ENCODE measurements at places on chromosomes 1 and 21. TPM values are rescaled to one million over a fixed set of nuclear protein-coding genes. Genes with fewer than 3 reads are reported as not detected.
A peak's percentile ranks its signal among the peaks of the same experiment; 100 is the strongest.

DNA sequence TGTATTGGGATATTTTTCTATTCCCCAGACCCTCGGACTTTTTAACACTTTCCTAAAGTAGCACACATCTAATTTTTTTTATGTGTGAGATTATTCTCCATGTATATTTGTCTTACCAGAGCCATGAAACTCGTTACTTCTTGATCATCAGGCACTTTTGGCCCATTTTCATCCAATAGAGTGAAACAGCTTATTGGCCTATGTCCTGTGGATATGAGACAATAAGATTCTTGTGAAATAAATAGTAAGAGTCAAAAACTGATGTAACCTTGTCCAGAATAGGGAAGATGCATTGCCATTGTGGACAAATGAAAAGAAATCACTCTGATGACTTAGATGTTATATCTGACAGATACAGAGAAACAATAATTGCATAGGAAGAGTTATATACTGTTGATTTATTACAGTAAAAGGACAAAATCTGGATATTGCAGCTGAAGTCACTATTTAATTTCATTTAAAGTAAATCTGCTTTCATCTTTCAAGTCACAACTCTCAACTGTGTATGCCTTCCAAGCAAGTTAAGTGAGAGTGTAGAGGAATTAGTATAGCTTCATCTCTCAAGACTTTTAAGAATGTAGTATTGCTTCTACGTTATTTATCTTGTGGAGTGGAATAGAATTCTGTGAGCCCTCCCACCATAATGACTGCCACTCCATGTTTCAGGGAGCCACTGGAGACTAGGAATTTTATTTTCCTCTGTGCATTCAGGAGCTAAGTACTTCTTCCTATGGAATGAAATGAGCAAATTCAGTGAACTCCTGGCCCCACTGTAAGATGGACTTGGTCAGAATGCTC lies 86.9 kb downstream of the ADAMTS1 start:
- DNase-seq = no peak
- H3K27ac ChIP-seq = no peak overlapping the region
- no peak overlapping the region for H3K4me3 ChIP-seq
- peaks cover 9% of the 10 kb centered on the region for H3K27me3 ChIP-seq
- H3K4me1 ChIP-seq = no peaks in the 10 kb centered on the region
- no peaks in the 10 kb centered on the region for H3K36me3 ChIP-seq

DNA sequence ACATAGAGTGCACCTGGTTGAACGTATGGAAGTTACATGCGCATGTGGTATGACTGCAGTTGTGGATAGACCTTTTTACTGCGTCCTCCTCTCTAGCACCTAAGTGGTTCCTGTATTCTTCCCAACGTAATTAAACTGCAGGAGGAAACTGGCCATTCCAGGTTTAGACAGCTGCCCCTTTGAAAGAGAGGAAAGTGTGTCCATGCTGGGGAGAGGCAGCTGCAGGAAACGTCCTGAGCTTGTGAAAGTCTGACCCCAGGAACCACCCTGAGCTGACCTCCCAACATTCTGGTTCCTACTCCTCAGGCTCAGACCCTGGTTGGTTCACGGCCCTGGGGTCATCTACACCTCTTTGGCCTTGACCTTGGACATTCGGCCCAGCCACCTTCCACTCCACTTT lies 309.3 kb downstream of the DISC1 start:
- no peak overlapping the region for H3K27ac ChIP-seq
- peaks cover 13% of the 10 kb centered on the region for H3K4me1 ChIP-seq
- H3K4me3 ChIP-seq = no peak overlapping the region
- H3K36me3 ChIP-seq = no peaks in the 10 kb centered on the region

DNA sequence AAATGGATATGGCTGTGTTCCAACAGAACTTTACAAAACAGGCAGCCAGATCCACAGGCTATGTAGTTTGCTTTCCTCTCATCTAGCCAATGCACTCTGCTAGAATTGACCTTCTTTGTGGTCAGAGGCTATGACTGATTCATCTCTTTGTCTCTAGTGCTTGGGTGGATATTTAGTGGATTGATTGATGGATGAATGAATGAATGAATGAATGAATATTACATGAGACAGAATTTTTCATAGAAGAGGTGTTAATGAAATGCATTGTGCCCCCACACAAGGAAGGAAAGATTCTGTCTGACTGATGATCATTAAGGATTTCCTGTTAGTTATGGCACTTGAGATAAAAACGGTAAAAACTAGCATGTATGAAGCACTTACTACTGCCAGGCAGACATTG lies 50.5 kb upstream of the ZYG11A start:
- no peaks in the 10 kb centered on the region for H3K4me1 ChIP-seq
- no peak for DNase-seq
- no peak overlapping the region for H3K27ac ChIP-seq
- H3K27me3 ChIP-seq = no peaks in the 10 kb centered on the region
- H3K36me3 ChIP-seq = no peaks in the 10 kb centered on the region

Gene TXNIP
- 1,212 TPM for total RNA-seq

DNA sequence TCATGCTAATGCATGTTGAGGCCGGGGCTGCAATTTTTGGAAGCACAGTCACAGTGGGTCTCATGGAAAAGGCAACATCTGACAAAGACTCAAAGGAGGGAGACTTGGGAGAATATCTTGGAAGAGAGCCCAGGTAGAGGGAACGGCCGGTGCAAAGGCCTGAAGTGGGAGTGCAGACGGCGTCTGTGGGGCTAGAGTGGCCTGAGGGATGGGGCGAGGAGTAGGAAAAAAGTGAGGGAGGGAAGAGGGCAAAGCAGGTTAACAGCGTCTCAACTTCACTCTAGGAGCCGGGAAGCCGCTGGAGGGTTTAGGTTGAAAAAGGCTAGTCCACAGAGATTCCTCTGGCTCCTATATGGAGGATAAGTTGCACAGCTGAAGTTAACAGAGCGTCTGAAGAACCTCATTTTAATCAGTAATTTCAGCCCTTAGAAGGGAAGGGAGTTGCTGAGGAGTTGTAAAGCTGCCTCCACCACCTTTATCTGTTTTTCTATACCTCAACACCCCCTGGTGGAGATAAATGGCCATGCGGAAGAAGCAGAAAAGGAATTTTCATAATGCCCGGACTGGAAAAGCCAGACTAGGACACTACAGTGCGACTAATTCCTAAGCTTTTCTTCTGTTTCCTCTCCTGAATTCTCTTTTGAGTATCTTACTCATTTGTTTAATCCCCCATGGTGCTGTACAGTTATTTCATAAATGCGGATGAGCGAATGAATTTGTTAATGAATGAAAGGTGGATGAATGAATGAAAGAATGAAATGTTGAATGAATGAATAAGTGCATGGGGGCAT lies 78.7 kb upstream of the ZNF281 start:
- no peaks in the 10 kb centered on the region for H3K4me1 ChIP-seq
- no peak overlapping the region for H3K4me3 ChIP-seq
- H3K27me3 ChIP-seq = peaks cover 4% of the 10 kb centered on the region
- DNase-seq = peak; percentile 72
- H3K36me3 ChIP-seq = no peaks in the 10 kb centered on the region
- no peak overlapping the region for H3K27ac ChIP-seq

GRCh38 chr1:160007577-160008200 lies 24.1 kb downstream of the PIGM start:
- H3K27me3 ChIP-seq = no peaks in the 10 kb centered on the region
- no peaks in the 10 kb centered on the region for H3K36me3 ChIP-seq
- no peaks in the 10 kb centered on the region for H3K4me1 ChIP-seq
- no peak for DNase-seq

GRCh38 chr21:39073717-39074116 lies 109.5 kb downstream of the PSMG1 start:
- H3K27me3 ChIP-seq = no peaks in the 10 kb centered on the region
- H3K36me3 ChIP-seq = no peaks in the 10 kb centered on the region
- no peak overlapping the region for H3K4me3 ChIP-seq
- H3K4me1 ChIP-seq = no peaks in the 10 kb centered on the region

Gene APCS
- total RNA-seq = not detected

DNA sequence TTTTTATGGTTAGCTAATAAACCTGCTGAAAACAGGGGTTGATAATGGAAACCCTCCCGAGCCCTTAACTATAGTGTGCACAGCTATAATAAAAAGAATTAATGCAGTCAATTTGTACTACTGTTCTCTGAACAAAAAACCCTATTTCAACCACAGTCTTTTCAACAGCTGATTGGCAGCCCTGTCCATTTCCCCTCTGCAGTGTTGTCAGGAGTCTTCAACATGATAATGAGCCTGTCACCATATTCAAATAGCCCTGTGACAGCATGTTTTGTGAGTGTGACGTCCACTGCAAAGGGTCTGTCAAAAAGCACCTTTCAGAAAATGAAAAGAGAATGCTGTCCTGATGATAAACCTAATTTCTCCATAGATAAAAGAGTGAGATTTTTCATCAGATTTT lies 92.7 kb downstream of the ESRRG start:
- peaks cover 6% of the 10 kb centered on the region for H3K4me1 ChIP-seq
- no peak overlapping the region for H3K4me3 ChIP-seq

DNA sequence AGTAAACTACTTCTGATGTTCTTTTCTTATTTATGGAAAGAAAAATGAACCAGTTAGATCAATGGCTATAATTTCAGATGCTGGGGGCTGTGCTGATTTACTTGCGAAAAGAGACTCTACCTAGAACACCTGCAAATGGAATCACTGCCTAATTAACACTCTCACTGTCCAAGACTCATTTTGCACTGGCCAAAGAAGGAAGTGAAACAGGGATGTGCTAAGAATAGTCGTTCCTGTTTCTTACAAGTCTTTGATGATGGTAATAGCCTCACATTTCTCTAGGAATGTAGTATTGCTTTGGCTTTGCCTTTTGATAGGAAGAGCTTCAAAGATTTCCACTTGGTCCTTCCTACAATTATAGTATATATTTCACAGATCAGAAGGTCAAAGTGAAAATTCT lies 12.7 kb upstream of the TSNAX start:
- no peaks in the 10 kb centered on the region for H3K36me3 ChIP-seq
- H3K4me3 ChIP-seq = no peak overlapping the region
- no peak overlapping the region for H3K27ac ChIP-seq
- no peaks in the 10 kb centered on the region for H3K27me3 ChIP-seq

Gene CLCA4
- not detected for total RNA-seq

GRCh38 chr1:67338642-67339041 lies 31.0 kb downstream of the IL12RB2 start:
- peaks cover 8% of the 10 kb centered on the region for H3K4me1 ChIP-seq
- no peak for DNase-seq
- no peaks in the 10 kb centered on the region for H3K36me3 ChIP-seq
- no peak overlapping the region for H3K4me3 ChIP-seq
- H3K27ac ChIP-seq = no peak overlapping the region
- no peaks in the 10 kb centered on the region for H3K27me3 ChIP-seq

Gene FAM177B
- total RNA-seq = 1.1 TPM

GRCh38 chr1:198970916-198971315 lies 332.1 kb downstream of the PTPRC start:
- no peaks in the 10 kb centered on the region for H3K27me3 ChIP-seq
- no peak overlapping the region for H3K27ac ChIP-seq
- H3K4me3 ChIP-seq = no peak overlapping the region
- DNase-seq = no peak

- no peaks in the 10 kb centered on the region for H3K27me3 ChIP-seq
- H3K27ac ChIP-seq = no peak overlapping the region
- H3K4me1 ChIP-seq = no peaks in the 10 kb centered on the region
- H3K36me3 ChIP-seq = no peaks in the 10 kb centered on the region
- no peak overlapping the region for H3K4me3 ChIP-seq
These were observed 58.6 kb upstream of the PLXNA2 start for GRCh38 chr1:208302699-208303238.

Gene NBPF20
- total RNA-seq = 1.4 TPM

GRCh38 chr1:41954533-41954944 lies 35.8 kb upstream of the HIVEP3 start:
- peak; percentile 50 for DNase-seq
- H3K4me1 ChIP-seq = peaks cover 43% of the 10 kb centered on the region
- no peaks in the 10 kb centered on the region for H3K36me3 ChIP-seq
- H3K27ac ChIP-seq = no peak overlapping the region

Gene CDC42SE1
- 125 TPM for total RNA-seq

All from adrenal gland (tissue), 19 donors.